ENCODE measurements at places on chromosomes 5 and 9.

- no peak for DNase-seq
Measured at GRCh38 chr9:136107953-136108647, 10.6 kb downstream of the TMEM250 start.

- DNase-seq, result no peak
Measured at GRCh38 chr5:6496636-6497035, 48.0 kb downstream of the UBE2QL1 start.

DNA sequence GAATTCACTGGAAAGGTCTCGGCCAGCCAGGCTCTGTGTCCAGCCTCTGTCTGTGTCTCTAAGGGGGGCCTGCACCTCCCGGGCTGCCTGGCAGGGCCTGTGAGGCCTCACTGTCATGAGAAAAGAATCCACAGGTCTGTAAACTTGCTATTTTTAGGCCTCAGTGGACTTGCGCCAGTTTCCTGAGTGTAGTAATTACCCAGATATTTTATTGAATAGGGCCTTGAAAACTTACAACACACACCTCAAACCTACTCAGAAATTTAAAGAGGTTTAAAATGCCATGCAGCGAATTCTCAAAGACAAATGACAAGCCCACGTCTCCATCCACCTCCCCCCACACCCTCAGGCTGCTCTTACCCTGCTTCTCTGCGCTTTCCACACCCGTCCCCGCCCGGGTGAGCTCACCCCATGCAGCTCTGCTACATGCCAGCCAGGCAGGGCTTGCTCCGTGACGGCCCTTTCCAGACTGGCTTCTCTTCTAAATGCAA lies 8.8 kb upstream of the TENT4A start:
- no peak for DNase-seq

DNA sequence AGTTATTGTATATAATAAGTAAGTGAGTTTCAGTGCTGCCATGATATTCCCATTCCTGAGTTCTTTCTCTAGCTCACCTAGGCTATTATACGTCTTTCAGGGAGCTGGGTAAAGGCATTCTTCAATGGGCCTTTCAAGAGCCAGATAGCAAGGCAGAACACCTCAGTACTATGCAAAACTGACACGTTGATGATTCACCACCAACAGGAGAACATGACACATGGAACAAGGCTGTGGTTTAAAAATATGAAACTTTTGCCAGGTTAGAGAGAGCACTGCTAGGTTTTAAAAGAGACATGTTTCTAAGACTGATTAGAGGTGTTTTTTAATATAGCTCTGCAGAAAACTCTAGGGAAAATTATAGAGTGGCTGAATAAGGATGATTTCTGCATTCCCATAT lies 95.9 kb downstream of the UGCG start:
- DNase-seq, result peak; percentile 26

DNA sequence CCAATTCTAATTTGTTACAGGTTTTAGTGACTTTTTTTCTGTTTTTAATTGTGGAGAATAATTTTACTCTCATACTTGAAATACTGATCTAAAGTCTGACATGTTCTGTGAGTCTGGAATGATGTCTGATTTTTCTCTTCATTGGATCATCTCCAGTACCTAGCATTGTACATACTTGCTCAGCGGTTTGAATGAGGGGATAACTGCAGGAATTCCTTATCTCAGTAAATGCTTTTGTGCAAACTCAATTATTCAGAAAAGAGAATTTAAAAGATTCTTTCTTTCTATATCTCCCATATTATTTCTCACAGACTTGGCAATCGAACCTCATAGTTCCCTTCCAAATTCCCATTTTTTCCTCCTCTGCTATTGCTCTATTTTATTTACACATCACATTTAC lies 397.9 kb upstream of the SGCD start:
- DNase-seq, result no peak

GRCh38 chr5:176319827-176320554 lies 41.6 kb downstream of the KIAA1191 start:
- DNase-seq, result no peak

GRCh38 chr5:125085797-125086505 lies 339.5 kb upstream of the ZNF608 start:
- DNase-seq, result no peak

DNA sequence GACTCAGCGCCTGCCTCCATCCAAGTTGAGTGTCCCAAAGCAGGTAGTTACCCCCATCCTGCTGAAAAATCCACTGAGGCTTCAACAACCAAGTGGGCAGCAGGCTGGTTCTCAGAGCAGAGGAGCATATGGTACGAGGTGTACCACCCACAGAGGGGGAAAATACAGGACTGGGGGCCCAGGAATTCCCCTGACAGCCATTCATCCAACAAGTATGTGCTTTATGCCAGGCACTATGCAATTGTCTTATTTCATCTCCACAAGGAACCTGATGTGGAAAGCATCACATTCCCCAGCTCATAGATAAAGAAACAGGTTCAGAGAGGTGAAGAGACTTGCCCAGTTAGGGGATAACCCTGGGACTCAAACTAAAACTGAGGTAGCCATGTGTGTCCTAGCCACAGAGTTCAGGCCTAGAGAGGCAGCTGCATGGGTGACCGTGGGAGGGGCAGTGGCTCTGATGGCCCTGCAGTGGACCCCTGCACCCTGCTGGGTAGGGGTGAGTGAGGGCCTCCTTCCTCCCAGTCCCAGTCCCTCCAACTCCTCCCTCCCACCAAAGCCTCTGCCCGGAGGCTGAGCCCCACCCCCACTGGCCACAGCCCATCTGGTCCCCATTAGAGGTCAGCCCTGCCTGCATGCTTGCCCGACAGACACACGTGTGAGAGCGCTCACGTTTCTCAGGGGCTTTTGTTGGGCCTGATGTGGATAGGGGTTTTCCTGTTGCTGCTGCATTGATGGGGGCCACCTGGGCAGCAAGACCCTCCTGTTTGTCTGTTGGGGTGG lies 11.5 kb downstream of the PDLIM4 start:
- no peak for DNase-seq

DNA sequence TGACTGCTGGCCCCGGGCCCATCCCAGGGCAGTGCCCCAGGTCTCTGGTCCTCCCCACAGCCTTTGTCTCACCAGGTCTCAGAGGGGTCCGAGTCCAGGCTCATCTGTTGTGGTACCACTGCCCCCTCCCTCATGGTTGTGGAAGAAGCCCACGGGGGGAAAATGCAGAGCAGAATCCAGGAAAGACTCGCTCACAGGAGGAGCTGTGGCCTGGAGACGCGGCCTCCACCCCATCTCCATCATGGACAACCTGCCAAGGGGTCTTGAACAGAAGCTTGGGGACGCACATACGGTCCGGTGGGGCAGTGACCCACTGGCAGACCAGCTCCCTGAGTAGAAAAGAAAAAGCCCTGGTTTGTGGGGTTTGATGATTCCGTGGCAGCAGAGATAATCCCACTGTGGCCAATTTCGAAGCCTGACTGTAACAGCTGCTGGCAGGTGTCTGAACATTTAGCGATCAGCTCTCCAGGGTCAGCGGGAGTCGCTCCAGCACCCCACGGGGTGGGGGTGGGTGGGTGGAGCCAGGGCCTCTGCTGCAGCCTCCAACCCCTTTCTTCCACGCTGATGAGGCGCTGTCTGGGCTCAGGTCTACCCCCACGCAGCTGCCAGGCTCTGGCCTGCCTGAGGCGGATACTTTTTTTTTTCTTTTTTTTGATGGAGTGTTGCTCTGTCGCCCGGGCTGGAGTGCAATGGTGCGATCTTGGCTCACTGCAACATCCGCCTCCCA lies 1.9 kb upstream of the GRIN1 start:
- DNase-seq, result no peak

DNA sequence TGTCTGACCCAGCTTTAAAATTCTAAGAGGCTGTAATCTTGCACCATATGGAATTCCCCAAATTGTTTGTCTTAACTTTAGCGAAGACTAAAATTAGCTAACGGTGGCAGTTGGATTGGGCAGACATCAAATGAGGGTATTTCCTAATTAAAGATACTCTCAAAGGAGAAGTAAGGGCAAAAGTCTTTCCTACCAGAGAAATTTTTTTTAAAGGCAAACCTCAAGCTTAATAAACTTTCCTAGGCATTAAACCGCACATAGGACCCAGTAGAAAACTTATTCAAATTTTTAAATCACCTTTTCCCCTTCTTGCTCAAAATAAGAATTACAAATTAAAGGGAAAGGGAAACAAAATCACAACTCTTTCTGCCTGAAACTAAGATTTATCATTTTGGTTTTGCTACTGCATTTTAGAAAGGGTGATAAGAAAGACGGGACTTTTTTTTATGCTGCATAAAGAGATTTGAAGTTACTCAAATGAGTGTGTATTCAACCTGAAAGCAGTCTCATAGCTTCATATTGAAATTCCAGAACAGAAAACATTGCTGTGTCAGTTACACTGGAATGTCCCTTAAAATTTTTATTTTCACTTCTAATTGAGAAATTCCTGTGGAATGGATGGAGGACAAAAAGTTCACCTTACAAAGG lies 189.1 kb upstream of the PTGER4 start:
- no peak for DNase-seq

- no peak for DNase-seq
Measured at GRCh38 chr9:84754461-84754860, 84.9 kb downstream of the NTRK2 start.

DNA sequence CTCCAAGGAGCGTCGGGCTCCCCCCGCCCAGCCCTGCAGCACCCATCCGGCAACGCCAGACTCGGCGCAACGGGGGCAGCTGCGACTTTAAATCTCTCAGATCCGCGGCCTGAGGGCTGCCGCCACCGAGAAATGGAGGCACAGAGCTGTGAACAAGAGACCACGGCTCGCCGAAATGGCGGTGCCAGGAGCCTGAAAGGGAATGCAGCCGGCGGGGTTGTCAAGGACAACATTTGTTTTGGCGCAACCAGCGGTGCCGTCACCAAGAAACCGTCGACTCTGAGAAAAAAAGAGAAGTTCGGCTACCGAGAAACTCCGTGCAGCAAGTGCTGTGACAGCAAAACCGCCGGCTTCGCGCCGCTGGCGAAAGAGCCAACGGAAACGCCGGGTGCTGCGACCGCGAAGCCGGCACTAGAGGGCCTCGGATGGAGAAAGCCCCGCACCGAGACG lies 2.1 kb upstream of the ANXA2R start:
- peak; percentile 86 for DNase-seq

GRCh38 chr5:33772380-33772897 lies 119.4 kb downstream of the ADAMTS12 start:
- no peak for DNase-seq

DNA sequence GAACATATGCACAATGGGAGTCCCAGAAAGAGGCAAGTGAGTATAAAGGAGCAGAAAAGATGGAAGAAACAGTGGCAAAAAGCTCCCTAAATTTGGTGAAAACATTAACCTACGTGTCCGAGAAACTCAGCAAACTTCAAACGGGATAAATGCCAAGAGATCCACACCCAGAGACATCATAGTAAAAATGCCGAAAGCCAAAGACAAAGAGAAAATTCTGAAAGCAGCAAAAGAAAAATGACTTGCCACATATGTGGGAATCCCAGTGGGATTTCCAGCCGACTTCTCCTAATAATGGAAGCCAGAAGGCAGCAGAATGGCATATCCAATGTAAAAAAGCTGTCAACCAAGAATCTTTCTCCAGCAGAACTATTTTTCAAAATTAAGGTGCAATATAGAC lies 101.2 kb downstream of the ADAMTS2 start:
- DNase-seq, result no peak

DNA sequence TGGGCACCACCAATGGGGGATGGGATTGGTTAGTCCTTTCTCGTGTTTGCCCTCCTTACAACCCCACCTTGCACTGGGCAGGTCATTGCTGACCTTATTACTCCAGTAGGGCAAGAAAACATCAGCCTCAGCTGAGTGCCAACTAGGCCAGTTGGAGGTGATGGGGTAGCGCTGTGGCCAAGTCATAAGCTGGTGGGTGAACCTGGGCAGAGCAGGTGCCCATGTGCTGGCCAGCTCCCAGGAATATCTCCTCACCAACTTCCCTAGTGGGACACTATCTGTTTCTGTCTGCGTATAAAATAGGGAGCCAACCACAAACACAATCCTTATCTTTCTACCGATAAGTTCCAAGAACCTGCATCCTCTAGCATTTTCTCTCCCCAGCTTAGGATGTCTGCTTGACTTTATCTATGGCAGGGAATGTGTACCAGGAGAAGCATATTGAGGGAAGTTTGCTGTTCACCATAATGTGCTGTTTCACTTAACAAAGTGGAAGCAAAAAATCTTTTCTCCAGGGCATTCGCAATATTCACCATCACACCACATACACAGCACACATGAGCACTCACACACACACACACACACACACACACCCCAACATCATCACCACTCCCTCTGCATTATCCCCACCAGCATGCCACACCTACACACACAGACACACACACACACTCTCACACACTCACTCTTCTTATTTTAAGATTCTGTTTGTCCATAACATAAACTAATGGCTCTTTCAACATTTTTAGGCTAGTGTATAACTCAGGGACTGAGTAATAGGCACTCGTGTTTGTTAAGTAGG lies 390.0 kb downstream of the ENC1 start:
- DNase-seq, result no peak

DNA sequence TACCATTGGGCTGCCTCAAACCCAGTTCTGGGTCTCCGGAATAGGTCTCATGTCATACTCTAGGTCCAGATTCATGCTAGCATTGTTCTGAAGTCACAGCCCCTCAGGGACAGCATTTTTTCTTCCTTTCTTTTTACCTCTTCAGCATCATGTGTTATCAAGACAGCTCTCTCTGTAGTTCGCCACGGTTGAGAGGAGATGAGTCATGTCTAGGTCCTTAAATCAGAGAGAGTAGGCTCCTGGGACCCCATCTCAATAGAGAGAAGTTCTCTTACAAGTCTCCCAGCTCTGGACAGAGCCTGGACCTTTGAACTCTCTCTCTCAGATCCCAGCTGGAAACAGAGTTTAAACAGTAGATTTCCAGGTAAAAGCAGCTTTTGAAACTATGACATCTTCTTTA lies 332.4 kb upstream of the CD180 start:
- DNase-seq, result no peak

All from stimulated activated naive CD8-positive, alpha-beta T cell treated with anti-CD3 and anti-CD28 coated beads, Interleukin-15, amount 100 ng/mL, for 72 hours (primary cell).